T-helper 2 cell (primary cell): ENCODE measurements at places on chromosomes 2 and 18.

DNA sequence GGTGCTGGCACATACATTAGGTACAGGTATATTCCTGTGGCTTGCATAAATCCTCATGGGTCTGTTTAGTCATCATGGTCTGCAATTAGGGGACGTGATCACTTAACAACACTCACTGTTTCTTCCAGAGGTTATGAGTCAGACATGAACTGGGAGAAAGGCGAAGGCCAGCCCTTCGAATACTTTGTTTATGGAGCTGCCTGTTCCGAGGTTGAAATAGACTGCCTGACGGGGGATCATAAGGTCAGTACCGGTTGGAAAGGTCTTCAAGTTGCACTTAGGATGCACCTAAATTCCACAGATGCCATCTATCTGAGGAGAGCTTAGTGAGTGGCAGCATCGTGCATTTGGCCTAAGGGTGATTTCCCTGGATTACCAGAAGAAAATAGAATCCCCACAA is 76.9 kb downstream of the AOX1 start:
- no peak for DNase-seq

DNA sequence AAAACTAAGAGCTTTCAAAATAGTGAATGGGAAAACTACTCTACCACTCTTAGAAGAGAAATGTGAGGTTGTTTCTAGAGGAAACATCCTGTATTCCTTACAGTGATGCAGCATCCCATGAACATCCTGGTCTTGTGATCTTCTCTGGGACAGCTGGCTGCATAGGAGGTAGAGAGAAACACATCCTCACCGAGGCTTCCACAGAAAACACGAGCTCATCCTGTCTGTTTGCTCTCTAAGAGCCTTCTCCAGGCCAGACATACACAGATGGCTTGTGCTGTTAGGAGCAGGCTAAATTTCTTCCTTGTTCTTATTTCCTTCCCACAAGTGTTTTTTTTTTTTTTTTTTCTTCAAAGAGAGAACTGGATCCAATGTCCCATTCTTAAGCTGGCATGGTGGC is 14.7 kb upstream of the FZD7 start:
- no peak for DNase-seq

DNA sequence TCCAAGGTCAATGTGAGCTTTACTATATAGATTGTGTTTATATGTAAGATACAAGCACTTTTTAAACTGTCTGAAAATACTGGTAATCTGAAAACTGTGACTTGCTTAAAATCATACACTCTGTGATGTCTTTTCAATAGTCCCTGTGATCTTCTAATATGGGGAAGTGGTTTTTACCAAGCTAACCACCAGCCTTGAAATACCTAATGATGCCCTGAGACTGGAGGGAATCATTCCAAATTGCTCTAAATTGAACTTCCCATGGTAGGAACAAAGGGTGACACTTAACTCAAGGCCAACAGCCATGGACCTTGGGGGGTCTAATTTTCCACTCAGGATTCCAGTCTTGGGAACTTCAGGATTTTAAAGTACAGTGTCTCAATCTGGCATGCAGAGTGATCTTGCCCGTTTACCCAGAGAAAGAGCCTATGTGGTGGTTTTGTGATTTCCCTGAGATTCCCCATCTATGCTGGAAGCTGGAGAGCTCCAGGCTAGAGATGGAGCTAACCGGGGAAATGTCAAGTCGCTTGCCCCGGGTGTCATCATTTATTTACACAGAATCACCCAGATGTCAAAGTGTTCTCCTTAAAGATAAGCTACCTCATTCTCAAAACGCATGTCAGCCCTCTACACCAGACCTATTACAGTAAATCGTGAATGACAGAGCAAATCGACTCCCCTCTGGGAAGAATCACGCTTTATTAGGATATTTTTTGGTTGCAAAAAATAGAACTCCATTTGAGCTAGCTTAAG is 198.5 kb downstream of the SP3 start:
- no peak for DNase-seq

- peak; percentile 65 for DNase-seq
These were observed 1.6 kb upstream of the PSTPIP2 start for GRCh38 chr18:46073474-46074331.

- no peak for DNase-seq
These were observed 2.0 kb downstream of the TCF4 start for GRCh38 chr18:55585920-55586561.
